NCI-H2107 (cell line): ENCODE measurements at places on chromosomes 2 and 18.

GRCh38 chr2:950080-950966 is at the start of gene SNTG2:
Gene SNTG2, plus strand, starts transcription at chr2:950849. Its CDS starts 148 bp downstream, at chr2:950997.
- DNase-seq, result no peak

- DNase-seq, result no peak
Measured at GRCh38 chr18:13463526-13464210, 245.1 kb downstream of the LDLRAD4 start.

GRCh38 chr18:5142859-5143258 is 54.2 kb downstream of the AKAIN1 start:
- DNase-seq, result no peak

- DNase-seq, result no peak
Measured at GRCh38 chr2:65583061-65583460, 150.7 kb upstream of the SPRED2 start.

GRCh38 chr2:149744865-149745264 is 157.3 kb upstream of the MMADHC start:
- DNase-seq, result no peak

DNA sequence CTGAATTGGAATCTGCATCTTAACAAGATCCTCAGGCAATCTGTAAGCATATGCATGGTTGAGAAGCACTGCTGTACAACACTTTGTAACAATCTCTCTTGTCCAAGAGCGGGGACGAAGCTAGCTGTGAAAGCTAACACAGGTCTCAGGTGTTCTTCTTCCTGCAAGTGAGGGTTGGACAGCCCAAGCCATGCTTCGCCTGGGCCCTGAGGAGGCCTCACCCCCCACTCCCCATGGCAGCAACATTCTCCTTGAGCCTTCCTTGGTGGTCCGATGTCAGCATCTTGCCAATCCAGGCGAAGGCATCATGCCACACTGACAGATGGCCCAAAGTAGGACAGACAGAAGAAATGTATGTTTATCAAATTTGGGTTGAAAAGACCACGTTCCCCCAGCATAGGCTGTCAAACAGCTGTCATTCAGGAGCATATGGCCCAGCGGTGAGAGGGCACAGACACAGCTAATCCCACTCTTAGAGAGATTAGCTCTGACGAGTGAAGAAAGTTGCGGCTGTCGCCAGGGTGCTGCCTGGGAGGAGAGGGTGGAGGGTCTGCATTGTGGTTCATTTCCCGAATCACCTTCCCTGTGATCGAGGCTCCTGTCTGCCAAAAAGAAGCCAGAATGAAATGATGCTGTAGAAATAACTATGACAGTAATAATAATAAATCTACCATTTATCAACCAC is 344.7 kb downstream of the MYCN start:
- no peak for DNase-seq

- DNase-seq, result no peak
Measured at GRCh38 chr2:63345285-63345633, 243.0 kb downstream of the WDPCP start.

GRCh38 chr2:20231159-20231558 is 6.2 kb upstream of the SDC1 start:
- no peak for DNase-seq

GRCh38 chr2:143296089-143296488 is 166.9 kb downstream of the ARHGAP15 start:
- DNase-seq, result no peak

DNA sequence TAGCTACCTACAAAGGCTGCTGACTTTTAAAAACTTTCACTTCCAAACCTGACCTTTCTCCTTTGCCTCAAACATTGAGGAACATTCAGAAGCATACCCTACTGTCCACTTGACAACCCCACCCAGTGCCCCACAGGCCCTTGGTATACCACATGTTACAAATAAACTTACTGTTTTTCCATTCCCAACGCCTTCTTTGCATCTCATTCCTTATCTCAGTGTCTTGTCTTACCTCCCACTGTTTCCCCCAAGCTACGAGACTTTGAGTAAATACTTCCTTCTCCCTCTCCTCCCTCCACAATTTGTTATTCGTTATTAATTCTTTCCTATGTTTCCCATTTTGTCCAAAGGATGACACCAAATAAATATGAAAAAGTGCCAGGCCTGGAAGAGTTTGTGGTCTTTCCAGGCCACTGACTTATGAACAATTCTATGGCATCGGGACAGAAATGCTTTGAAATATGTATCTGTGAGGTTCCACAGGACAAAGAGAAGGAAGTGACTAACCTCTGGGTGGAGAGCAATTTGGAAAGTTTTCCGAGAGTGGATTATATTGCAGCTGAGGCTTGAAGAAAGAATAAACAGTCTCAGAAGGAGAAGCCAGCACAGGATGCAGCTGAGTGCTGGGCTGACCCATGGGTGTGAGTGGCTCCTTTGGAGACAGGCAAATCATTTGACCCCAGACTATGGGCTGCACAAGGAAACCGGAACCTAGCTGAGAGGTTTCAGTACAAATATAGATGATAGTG is 409.0 kb downstream of the LPIN1 start:
- DNase-seq, result no peak

DNA sequence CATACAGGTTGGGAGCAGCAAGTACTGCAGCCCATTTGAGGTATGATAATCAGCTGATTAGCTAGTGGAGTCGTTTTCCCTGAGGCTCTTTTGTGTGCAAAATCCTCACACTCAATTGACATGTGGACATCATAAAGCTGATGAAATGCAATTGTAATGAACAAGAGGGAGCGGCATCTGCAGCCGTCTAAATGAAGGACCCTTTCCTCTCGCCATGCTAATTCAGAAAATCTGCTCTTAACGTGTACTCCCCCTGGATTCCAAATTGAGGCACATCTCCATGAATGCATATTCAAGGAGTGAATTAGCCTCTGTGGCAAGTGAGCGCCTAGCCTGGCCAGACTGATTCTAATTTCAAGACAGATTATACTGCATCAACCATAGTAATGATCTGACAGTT is 260.9 kb upstream of the ATP5MC3 start:
- no peak for DNase-seq

GRCh38 chr18:51957001-51957400 is 383.0 kb upstream of the DCC start:
- no peak for DNase-seq

DNA sequence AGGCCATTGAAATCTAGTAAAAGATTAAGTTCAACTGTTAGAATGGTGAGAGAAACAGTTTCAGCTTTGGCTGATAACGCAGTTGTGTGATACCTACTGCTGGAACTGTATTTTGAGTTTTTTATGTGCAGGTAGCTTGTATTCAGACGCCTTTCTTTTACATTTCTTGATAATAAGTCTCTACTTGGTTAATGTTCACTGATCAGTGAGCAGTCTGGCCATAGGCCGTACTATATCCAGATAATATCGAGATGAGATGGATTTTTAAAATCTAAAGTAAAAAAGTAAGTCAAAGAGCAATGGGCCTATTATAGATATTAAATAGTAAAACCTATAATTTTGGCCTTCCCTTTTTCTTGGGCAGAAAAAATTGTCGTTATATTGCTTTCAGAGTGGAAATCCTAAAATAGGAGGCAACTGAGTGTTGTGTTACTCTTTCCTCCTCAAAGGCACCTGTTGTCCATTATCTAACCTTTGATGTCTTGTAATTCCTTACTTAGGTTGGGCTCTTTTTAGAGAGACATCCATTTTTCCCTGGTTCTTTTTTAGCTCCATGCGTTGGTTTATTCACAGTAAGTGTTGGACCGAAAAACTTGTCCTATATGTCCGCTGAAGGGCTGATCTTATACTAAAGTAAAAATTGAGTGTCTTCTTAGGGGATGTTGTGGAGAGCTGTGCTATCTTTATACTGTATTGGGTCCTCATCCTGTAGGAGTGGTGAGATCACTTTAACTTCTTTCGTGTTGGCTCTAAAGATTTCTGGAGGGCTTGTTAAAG is 1.7 kb downstream of the EML4 start:
- DNase-seq, result no peak

- DNase-seq, result no peak
Measured at GRCh38 chr18:23703987-23704384, 14.7 kb downstream of the LAMA3 start.

- no peak for DNase-seq
Measured at GRCh38 chr2:24110660-24111303, 12.4 kb downstream of the PFN4 start.

- no peak for DNase-seq
Measured at GRCh38 chr2:227455200-227455599, 16.8 kb upstream of the AGFG1 start.

- DNase-seq, result no peak
Measured at GRCh38 chr2:121086450-121086849, 198.6 kb downstream of the TFCP2L1 start.

- DNase-seq, result no peak
Measured at GRCh38 chr18:11761553-11761952, 72.5 kb downstream of the GNAL start.

- no peak for DNase-seq
Measured at GRCh38 chr2:2000724-2001061, 256.4 kb upstream of the PXDN start.

DNA sequence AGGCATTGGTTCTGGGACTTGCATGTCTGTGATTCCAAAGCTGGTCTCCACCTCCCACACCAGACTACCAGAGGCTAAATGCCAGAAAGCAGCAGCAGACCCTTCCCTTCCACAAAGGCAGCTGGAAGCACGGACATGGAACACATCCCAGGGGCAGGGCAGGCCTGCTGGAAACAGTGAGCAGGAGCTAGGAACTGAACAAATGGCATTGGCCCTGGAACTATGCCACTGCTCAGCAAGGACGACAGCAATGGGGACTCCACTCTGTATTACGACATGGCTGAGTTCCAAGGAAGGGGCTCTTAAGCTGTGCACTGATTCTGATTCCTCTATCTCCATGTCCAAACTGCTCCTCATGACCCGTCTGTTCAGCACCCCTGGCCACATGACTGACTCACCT is 77.8 kb upstream of the TFCP2L1 start:
- DNase-seq, result no peak

- no peak for DNase-seq
Measured at GRCh38 chr2:143205106-143205764, 76.0 kb downstream of the ARHGAP15 start.

- no peak for DNase-seq
Measured at GRCh38 chr18:32454593-32454992, 16.1 kb downstream of the GAREM1 start.

- DNase-seq, result no peak
Measured at GRCh38 chr2:206881708-206882410, 57.5 kb upstream of the CPO start.

DNA sequence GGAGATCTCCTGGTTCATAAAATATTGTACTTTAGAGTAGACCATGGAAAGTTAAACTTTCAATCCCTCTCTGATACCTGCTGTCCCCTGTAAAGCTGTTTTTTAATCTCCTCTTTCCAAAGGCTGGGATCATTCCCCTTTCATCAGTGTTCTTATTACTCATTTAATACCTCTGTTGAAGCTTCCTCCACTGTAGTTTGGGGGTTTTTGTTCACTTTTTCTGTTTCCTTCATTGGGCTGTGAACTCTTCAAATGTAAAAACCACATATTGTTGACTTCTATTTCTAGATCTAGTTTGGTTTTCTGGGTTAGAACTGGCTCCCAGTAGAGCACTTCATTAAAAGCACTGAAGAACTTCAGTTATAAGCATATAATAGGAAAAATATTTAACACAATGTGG is 598.1 kb downstream of the RNF144A start:
- DNase-seq, result no peak
